Stimulated activated CD4-positive, alpha-beta T cell treated with anti-CD3 and anti-CD28 coated beads, Interleukin-15, amount 100 ng/mL, for 1 hour (primary cell): ENCODE measurements at places on chromosomes 3 and 15.

DNA sequence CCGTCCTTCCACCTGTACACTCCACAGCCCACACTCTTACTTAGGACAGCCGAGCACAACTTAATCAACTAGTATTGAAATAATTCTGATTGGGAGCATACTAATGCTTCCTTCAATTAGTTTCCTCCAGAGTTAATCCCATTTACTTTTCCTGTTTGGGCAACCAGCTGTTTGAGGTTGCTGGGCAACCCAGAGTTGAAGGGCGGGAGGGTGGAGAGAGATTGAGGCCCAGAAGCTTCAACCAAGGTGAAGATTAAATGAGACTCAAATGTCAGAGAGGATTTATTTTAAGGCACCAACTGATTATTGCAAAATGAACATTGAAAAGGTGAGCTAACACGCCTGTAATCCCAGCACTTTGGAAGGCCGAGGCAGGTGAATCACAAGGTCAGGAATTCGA lies 428.5 kb upstream of the SEMA6D start:
- no peak for DNase-seq

GRCh38 chr15:99981191-99981647 lies 248.0 kb upstream of the LYSMD4 start:
- no peak for DNase-seq

DNA sequence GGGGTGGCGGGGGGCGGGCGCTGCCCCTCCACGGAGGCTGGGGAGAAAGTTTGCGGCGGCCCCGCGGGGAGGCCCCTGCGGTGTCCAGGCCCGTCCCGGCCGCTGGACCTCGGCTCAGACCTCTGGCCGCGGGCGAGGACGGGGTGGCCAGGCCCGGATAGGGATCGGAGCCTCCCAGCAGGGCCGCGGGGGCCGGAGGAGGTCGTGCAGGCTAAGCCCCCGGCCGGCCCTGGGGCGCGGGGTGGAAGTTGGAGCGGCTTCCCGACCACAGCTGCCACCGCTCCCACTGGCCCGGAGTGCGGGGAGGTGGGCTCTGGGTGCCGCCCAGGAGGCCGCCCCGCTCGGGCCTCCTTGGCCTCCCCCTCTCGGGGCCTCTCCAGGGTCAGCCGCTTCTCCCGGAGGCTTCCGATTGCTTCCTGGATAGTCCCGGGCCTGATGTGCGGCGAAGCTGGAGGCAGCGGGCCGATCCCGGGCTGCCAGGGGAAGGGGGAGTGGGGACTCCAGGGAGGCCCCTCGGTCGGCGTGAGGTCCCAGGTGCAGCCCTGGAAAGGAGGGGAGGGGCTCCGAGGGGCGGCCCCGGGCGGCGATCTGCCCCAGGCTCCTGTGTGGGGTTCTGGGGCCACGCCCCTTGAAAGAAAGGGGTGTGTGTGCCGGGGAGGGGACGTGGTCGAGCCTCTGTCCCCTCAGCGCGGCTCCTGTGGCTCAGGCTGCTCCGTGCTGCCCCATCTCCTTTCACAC lies 907 bp downstream of the PLXNA1 start:
- DNase-seq: no peak

DNA sequence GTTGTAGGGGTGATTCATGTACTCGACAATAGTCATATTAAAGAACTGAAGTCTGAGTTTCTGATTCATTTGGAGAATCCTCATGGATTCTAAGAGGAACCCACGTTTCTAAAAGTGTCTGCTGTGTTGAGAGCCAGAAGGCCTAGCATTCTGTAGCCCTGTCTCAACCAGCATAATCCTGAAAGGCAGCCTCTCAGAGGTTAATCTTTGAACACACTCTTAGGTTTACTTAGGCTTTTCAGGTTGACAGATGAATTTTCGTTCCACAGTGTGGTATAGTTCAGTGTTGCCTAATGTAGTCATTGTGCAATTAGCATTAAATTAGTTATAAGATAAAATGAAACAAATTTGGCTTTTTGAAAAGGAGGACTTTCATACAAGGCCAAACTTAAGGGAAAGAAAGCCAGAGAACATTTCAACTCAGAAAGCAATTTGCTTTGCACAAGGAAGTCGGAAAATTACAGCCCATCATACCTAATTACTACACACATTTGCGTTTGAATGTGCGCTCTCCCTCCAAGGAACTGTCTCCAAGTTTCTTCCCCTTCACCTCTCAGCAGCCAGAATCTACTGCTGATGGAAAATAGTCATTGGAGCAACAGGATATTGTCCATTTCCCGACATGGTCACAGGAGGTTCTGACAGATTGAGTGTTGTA lies 42.0 kb downstream of the AGBL1 start:
- no peak for DNase-seq

GRCh38 chr15:99148851-99149276 lies 44.0 kb downstream of the SYNM start:
- DNase-seq: no peak

GRCh38 chr3:125110016-125110875 lies 54.4 kb upstream of the HEG1 start:
- no peak for DNase-seq

- no peak for DNase-seq
Observed at GRCh38 chr3:138653567-138653966, 45.0 kb downstream of the FAIM start.

GRCh38 chr3:196772897-196773296 lies 33.2 kb downstream of the PAK2 start:
- DNase-seq: no peak

- no peak for DNase-seq
Observed at GRCh38 chr3:186760141-186760833, 23.1 kb upstream of the EIF4A2 start.

GRCh38 chr3:116238846-116239565 lies 206.3 kb downstream of the LSAMP start:
- no peak for DNase-seq
